Muscle of back (tissue), 13 donors: ENCODE measurements at places on chromosomes 6 and 20. TPM values are rescaled to one million over a fixed set of nuclear protein-coding genes. Genes with fewer than 3 reads are reported as not detected.

- DNase-seq, result no peak
Measured at GRCh38 chr6:158539881-158540280, 20.0 kb upstream of the TMEM181 start.

DNA sequence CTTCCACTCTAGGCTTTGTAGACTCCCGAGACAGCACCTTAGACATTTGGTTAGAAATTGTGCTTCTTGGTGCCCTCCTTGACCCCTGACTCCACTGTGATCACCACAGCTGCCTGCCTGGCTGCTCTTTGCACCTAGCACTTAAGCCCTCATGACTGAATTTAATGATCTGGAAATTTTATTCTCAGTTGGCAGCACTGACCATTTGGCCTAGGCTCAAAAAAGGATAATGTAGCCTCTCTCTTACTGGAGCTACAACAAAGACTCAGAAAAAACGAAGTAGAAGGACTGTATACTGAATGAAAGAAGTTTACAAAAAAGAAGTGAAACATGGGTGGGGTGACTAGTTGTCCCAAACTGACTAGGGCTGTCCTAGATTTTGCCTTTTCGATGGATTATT is 11.3 kb upstream of the ABRACL start:
- no peak for DNase-seq

DNA sequence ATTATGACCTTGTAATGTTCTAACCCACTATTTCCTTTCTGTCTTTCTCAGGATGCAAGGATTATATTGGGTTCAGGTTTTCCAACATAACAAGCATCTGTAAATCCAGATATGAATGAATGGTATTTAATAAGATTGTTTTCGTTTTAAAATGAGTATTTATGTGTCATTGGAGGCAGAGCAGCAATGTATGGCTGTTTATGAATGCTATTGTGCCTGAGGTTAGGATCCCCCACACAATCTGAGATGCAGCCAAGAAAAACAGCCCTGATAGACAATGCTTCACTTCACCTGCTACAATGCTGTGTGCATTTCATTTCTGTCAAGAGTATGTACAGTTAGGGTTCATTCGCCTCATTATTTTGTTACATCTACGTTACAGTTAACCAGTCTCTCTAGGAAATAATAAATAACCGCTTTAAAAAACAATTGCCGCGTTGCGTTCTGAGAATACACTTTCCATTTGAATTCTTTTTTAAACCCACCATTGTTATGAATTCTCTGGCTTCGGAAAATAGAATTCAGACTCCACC is 19.6 kb downstream of the TFAP2A start:
- no peak for DNase-seq

DNA sequence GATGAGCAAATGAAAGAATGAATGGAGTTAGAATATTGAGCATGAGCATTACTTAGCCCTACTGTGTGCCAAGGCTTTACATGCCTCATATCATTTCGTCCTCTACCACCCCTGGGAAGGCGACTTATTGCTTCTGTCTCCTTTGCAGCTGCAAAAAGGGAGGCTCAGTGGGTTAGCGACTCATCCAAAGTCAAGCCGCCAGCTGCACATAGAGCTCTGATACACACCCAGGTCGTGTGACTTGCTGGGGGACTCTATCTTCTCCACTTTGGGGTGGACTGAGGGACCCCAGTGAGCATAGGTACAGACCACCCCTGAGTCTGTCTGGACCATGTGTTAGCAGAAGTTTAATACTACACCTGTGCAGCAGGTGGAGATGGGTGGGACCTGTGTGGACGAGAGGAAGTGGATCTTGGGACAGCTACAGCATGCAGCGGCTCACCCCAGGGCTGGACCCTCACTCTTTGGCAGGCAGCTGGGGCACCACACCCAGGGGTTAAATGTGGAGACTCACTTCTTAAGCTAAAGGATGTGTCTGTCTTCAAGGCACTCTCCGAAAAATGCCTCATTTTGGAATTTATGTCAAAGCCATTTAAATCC is 36.2 kb upstream of the ANGPT4 start:
- no peak for DNase-seq

- no peak for DNase-seq
Measured at GRCh38 chr6:7121700-7122241, 14.0 kb downstream of the RREB1 start.

- DNase-seq, result no peak
Measured at GRCh38 chr6:47794577-47795135, 12.8 kb downstream of the OPN5 start.

DNA sequence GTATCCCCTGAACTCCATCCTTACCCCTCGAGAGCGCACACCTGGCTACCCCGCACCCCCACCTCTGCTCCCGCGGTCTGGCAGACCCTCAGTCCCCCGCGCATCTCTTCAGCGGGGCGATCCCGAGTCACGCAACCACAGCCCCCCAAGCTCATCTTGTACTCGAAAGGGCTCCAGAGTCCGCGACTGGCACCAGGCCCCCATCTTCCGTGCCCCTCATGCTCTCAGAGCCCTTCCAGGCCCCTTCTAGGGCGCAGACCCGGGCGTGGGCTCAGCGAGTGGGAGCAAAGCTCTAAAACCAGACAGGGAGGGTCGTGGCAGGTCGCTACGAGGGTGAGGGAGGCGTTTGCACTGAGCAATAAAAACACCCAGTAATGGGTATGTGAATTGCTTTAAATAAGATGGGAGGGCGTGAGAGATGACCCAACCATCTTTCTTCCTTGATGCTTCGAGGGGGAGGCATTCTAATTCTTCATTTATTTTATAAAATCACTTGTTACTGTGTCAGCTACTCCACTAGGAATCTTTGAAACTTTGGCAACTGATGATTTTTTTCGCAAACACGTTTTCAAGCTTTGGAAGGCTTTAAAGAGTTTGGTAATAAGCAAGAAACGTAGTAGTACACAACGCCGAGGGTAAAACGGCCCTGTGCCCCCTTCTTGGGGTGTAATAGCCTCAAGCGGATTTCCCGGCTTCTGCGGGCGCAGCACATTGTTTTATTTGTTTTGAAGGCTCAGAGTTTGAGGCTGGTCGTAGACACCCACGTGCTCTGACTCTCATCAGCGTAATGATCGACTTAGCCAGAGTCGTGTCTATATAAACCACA is 42.6 kb upstream of the SUPT3H start:
- DNase-seq, result peak; percentile 38

- DNase-seq, result no peak
Measured at GRCh38 chr6:28864326-28864923, 59.4 kb downstream of the TRIM27 start.

DNA sequence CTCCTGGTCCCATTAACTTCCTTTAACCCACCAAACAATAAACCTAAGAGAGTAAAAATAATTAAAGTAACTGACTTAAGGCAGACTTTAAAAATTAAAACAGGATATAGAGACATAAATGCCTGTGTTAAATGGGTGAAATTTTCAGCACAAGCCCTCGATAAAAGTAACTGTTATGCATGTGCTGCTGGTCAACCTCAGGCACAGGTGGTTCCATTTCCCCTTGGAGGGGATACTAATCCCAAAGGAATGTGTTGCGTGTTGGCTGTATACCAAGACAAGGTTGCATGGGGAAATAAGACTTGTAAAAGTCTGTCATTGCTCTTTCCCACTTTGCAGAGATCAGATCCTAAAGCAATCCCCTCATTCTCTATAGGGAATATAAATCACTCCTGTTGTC is 25.8 kb downstream of the HLA-A start:
- no peak for DNase-seq

GRCh38 chr20:46850896-46851295 is 43.7 kb upstream of the EYA2 start:
- DNase-seq, result no peak

DNA sequence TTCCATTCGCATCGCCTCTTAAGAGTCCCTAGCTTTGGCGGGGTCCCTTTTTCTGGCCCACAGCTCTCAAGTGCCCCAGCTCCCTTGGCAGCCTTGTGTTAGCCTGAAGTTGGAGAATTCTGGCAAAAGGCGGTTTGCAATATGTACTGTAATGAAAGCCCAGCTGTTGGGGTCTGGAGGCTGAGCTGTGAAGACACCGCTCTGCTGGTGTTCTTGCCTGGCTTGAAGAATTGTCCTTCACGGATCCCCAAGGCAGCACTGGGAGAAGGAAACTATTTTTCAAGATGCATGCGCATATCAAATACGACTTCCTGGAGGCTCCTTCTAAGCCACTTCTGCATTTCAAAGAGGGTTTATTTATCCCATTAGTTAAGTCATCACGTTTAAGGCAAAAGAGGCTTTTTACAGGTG is 21.4 kb upstream of the CITED2 start:
- DNase-seq, result peak; percentile 38

The DAAM2 gene
- polyA plus RNA-seq, result 33.5 TPM

The MRPS18A gene
- polyA plus RNA-seq, result 29.5 TPM

The FILIP1 gene
- 44.5 TPM for polyA plus RNA-seq
